ENCODE measurements at places on chromosomes 3 and 15.
A peak's percentile ranks its signal among the peaks of the same experiment; 100 is the strongest.

DNA sequence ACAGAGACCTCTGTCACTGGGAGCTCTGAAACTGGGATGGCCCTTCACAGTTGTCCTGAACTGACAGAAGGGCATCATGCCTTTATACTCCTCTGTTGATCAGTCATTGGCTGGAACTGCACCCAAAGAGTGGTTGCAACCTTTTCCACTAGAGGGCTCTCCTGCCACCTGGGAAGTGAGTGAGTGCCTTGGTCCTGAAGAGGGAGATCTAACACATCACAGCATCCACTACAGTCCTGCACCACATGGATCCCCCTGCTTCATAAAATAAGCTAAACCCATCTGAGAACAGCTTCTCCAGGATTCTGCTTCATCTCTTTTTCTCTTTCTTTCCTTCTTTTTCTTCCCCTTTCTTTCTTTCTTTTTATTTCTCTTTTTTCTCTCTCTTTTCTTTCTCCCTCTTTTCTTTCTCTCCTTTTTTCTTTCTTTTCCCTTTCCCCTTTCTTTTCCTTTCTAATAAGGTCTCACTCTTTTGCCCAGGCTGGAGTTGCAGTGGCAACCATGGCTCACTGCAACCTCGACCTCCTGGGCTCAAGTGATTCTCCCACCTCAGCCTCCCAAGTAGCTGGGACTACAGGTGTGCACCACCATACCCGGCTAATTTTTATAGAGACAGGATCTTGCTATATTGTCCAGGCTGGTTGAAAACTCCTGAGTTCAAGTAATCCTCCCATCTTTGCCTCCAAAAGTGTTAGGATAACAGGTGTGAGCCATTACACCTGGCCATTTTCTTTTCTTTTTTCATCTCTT lies 42.8 kb upstream of the RAF1 start:
- peak; percentile 88 for DNase-seq

DNA sequence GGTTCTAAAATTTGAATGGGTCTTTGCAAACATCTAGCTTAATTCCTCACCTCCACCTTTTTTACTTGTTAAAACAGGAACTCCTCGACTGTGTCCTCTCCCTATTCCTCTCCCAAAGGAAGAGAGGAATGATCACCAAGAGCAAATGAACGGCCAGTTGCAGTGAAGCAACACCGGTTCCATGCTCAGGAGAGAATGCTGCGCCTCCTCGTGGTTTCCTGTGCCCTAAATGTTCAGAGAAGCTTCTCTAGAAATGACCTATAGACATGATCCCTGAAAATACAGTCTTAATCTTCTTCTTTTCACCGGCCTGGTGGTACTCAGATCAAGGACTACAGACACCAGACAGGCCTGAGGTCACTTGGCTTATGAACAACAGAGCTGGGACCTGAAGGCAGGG lies 65.1 kb upstream of the GUCA1C start:
- DNase-seq: peak; percentile 0

GRCh38 chr3:144107923-144108322 lies 136.3 kb downstream of the DIPK2A start:
- DNase-seq: no peak

DNA sequence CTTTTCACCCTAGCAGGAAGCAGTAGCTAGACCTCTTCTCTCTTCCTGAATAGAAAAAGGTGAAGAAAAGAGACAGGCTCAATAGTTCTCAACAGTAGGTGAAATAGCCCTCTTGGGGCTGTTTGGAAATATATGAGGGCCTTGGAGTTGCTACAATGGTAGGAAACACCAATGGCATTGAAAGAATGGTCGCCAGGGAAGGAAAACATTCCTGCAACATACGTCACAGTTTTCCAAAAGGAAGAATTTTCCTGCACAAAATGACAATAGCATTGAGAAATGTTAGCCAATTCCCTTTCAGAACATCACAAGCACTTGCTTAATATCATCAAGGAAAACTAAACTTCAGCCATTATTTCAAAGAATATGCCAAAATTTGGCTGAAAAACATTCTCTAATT lies 484.5 kb downstream of the IGSF11 start:
- no peak for DNase-seq

- no peak for DNase-seq
These were observed 324.1 kb downstream of the ZNF385D start for GRCh38 chr3:21426920-21427319.

All from OCI-LY7 (cell line).